ENCODE measurements at places on chromosomes 1 and 21.
A peak's percentile ranks its signal among the peaks of the same experiment; 100 is the strongest.

- DNase-seq: peak; percentile 82
Observed at GRCh38 chr1:150976879-150977694, 2.5 kb upstream of the CERS2 start.

DNA sequence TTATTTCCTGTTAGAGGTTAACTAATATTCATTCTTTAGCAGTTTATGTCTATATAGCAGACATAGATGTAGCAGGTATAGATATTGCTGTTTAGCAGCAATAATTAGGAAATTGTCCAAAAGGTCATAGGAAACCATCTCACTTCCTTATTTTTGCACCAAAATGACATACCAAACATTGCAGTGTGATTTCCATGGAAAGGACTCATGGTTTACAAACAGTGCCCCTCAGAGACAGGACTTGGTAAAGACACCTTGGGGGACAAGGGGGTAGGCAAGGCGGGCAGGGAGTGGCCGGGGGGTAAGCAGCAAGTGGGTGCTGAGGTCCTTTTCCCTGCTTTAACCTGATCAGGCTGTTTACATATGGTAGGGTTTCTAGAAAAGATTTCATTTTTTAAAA, 30.5 kb downstream of the BATF3 start:
- no peak for DNase-seq

DNA sequence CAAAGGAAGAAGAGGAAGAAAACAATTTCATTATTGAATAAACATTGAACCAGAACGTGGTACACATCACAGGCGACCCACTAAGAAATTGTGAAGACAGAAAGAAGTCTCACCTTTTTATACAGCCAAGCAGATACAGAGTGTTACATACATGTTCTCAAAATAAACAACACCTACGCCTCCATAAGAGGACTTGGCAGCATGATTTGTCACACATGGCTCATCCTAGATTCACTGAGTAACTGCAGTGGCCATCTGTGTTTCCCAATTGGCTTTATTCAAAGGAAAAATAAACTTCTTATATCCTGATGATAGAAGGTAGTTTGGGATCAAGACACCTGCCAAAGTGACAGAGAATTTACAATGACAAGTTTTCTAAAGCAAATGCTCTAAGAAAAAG, 7.6 kb upstream of the KRTAP19-8 start:
- no peak for DNase-seq

- DNase-seq: no peak
Observed at GRCh38 chr1:86852782-86853408, 61.0 kb downstream of the SELENOF start.

- no peak for DNase-seq
Observed at GRCh38 chr1:42305639-42306038, 29.4 kb downstream of the FOXJ3 start.

- DNase-seq: no peak
Observed at GRCh38 chr1:58926152-58926551, 142.3 kb upstream of the JUN start.

GRCh38 chr1:84887261-84887934, 5.6 kb downstream of the LPAR3 start:
- DNase-seq: no peak

GRCh38 chr1:53369034-53369750, 41.3 kb upstream of the LRP8 start:
- DNase-seq: no peak

- DNase-seq: no peak
Observed at GRCh38 chr1:18139198-18139981, 31.8 kb downstream of the IGSF21 start.

GRCh38 chr1:12519693-12520364, 98.2 kb downstream of the DHRS3 start:
- no peak for DNase-seq

- peak; percentile 46 for DNase-seq
Observed at GRCh38 chr1:101284021-101284420, 47.2 kb downstream of the S1PR1 start.

DNA sequence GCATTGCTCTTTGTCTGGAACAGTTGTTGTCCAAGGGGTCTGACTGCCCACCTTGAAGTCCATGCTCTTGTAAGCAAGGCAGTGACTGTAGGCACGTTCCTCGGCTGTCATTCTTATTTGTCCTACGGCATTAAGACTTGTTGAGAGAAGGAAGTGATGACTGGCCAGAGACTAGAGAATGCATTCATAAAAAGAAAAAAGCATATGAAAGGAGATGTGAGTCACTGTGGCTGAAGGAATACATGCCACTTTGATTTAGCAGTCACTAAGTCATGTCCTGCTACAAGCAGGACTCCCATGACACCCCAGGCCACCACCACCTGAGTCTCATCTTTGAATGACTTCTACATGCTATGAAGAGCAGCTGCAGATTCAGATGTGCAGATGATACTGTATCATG, 50.5 kb downstream of the CNN3 start:
- no peak for DNase-seq

DNA sequence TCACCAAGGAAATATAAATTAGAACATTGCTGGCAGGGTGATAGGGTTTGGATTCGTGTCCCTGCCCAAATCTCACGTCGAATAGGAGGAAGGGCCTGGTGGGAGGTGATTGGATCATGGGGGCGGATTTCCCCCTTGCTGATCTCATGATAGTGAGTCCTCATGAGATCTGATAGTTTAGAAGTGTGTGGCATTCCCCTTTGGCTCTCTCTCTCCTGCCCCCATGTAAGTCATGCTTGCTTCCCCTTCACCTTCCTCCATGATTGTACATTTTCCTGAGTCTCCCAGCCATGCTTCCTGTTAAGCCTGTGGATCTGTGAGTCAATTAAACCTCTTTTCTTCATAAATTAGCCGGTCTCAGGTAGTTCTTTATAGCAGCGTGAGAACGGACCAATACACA, 60.6 kb downstream of the VPS26C start:
- no peak for DNase-seq

GRCh38 chr1:228474507-228474906, 12.7 kb upstream of the RNF187 start:
- DNase-seq: no peak

DNA sequence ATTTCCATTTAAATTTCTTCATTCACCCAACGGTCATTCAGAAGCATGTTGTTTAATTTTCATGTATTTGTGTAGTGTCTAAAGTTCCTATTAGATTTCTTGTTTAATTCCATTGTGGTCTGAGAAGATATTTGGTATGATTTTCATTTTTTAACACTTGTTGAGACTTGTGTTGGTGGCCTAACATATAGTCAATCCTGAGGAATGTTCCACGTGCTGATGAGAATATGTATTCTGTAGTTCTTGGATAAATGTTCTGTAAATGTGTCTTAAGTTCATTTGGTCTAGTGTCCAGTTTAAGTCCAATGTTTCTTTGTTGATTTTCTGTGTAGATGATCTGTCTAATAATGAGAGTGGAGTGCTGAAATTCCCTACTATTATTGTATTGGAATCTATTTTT, 22.7 kb upstream of the LCE5A start:
- no peak for DNase-seq

DNA sequence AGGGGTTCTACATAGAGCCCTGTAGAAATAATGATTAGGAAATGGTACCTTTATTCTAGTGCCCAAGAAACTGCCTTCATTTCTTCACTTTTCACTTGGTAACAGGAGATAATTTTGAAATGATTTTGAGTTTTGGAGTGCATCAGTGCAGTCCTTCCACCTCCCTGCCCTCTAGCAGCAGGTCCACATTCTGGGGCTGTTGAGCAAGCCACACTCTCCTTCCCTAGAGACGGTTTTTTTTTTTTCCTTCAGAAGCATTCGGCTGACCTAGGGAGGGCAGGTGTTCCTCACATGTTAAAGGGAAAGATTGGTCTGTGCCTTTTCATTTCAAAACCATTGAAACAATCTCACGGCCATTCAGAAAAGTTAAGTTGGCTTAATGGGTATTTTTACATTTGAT, 39.8 kb downstream of the SLC37A1 start:
- DNase-seq: no peak

- DNase-seq: no peak
Observed at GRCh38 chr1:94878329-94878728, 48.6 kb downstream of the CNN3 start.

- no peak for DNase-seq
Observed at GRCh38 chr1:224042557-224043118, 71.3 kb upstream of the FBXO28 start.

GRCh38 chr1:160083968-160084770, 2.8 kb downstream of the KCNJ9 start:
- DNase-seq: peak; percentile 75

- DNase-seq: no peak
Observed at GRCh38 chr21:42189431-42189830, 29.5 kb upstream of the ABCG1 start.

- DNase-seq: no peak
Observed at GRCh38 chr1:183845681-183846080, 40.8 kb downstream of the RGL1 start.

DNA sequence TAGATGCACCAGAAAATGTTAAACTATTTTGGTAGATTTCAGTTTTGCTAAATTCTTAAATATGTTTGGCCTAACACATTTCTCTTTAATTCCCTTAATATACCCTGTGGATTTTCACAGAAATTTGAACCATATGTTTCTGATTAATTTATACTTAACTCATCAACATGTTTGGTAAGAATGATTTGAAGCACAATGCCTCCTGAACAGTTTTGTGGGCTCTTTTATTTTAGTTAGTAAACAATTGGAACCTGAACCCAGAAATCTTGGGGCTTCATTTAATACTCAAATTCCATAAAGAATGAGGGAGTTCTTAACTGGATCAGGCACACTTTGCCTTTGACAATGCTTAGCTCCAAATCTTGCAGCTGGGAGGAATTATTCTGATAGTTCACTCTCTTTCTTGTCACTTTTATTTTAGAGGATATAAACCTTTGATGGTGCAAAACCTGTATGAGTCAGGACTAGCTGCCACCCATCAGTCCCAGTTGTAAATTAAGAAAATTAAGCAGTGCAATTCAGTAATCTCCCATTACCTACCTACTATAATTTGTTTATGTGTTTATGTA, 24.6 kb upstream of the LYPLAL1 start:
- DNase-seq: no peak

DNA sequence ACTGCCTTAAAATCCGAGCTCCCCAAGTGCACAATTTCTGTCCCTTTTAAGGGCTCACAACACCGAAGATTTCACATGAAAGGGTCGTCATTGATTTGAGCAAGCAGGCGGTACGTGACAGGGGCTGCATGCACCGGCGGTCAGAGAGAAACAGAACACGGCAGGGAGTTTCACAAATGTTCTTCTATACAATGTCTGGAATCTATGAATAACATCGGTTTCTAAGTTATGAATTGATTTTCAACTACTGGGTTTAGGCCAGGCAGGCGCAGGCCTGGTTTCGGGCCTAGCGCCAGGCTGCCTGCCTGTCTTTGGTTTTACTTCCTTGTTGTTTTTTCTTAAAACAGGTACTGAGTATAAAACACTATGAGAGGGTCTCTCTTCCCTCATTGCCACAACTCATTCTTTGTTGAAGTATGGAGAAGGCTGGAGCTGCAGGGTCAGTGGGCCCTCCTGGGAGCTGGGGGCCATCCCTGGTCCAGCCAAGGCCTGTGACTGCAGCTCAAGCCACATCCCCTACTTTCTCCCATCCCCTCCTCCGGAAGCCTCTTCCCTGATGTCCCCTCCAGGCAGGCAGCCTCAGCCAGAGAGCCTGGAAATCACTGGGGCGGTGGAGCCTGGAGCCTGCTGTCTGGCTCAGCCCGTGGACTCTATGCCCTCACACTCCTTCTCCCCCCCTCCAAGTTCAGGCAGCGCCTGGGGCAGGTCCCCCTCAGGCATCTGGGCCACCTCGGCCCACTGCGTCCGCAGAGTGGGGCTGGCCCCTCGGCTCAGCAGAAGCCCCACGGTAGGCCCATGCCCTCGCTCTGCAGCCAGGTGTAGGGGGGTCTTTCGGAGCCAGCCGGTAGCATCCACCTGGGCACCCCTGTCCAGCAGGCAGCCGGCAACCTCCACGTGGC, 2.4 kb downstream of the ANKRD65 start:
- DNase-seq: no peak

DNA sequence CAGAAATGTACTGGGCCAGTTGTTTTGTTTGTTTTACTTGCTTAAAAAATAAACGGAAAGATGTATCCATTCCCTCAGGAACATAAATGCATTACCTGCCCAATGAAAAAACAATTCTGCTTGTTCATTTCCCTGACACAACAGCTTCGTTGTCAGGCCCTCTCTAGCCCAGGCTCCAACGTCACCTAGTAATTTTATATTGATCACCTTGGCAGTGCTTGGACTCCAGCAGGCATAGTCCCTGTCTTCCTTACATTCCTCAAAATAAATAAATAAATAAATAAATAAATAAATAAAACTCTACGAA, 1.2 kb downstream of the CEP170 start:
- DNase-seq: no peak

- DNase-seq: no peak
Observed at GRCh38 chr1:95094923-95095322, 22.2 kb upstream of the ALG14 start.
